ENCODE measurements at places on chromosomes 7 and 10.

GRCh38 chr10:19713159-19713558, 103.1 kb upstream of the PLXDC2 start:
- DNase-seq, result no peak

- no peak for DNase-seq
These were observed 9.5 kb upstream of the C10orf71 start for GRCh38 chr10:49289480-49289879.

- no peak for DNase-seq
These were observed 307.8 kb downstream of the PRPF18 start for GRCh38 chr10:13894412-13895093.

DNA sequence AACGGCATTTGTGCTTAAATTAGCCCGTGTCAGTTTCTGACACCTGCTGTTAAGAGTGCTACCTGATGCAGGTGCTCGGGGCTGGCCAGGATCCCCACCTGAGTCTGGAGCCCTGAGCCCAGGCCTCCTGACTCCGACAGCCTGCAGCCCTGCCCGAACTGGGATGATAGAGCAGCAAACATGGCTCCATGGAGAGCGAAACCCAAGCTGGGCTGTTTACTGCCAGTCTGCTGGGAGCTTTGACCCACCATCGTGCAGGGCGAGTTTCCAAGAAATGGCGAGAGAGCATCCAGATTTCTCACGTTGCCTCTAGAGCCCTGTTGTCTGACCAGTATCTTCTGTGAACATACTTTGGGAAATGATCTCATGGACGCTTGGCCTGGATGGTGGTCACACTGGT, 66.2 kb downstream of the MGMT start:
- DNase-seq, result no peak

DNA sequence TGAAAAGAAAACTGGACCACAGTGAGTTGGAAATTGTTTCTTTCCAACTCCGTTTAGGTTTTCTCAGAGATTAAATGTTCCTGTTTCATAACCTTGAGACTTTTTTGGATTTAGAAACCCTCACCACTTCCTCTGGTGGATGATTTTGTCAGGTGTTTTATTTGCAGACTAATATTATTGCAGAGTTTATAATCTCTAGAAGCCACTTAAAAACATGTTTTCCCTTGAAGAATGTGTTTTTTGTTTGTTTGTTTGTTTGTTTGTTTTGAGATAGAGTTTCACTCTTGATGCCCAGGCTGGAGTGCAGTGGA, 520 bp upstream of the MICU1 start:
- DNase-seq, result no peak

GRCh38 chr7:133056370-133057238, 25.3 kb downstream of the CHCHD3 start:
- DNase-seq, result no peak

DNA sequence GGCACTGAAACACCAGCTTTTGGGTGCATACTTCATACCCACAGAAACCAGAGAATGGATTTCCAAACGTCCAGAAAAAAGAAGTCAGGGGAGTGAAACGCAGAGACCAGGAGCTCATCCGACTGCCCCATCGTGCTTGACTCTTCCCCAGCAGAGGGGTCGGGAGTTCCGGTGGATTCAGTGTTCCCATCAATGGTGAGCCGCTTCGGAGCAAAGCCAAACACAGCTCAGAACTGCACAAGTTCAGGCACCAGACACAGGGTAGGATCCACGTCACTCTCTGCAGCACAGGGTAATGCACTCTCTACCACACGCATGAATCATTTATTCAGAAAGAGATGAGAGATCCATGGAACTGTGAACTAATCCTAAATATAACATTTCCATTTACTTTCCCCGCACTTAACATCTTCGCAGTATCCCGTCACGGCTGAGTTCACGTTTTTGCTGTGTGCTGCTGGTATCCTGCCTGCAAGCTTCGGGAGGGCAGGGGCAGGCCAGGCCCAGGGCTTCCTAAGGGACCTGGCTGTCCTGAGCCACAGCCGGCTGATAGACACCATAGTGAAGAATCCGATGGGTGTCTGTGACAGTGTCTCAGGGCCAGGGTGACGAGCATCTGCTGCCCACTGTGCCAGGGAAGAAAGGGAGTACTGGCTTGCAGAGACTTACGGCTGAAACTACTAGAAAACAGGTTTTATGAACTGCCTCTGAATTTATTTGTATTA, 545.3 kb downstream of the PTPRN2 start:
- no peak for DNase-seq

Data from caudate nucleus (tissue), 63 donors.